Progenitor cell of endocrine pancreas (in vitro differentiated cells): ENCODE measurements at places on chromosomes 5 and 9.

DNA sequence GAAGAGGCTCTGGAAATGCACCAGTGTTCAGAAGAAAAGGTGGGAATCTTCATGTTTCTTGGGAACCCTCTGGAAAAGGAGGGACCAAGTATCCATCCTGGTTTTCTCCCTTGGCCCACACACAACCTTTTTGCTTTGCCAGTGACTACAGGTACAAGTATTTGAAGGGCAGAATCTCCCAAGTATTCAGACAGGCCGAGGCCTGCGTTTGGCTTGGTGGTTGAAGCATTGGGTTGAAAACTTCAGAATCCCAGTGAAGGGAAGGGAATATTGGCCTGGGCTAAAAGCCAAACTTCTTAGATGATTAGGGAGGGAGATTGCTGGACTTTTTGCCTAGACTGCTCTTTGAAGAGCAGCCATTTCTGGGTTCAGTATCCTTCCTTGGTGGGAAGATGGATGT lies 71.9 kb downstream of the UBAP1 start:
- no peaks in the 10 kb centered on the region for H3K27me3 ChIP-seq
- no peak for DNase-seq
- H3K4me1 ChIP-seq = no peaks in the 10 kb centered on the region
- no peak overlapping the region for H3K4me3 ChIP-seq
- H3K36me3 ChIP-seq = peaks cover 6% of the 10 kb centered on the region

GRCh38 chr9:93546356-93546755 lies 30.0 kb upstream of the PHF2 start:
- DNase-seq = no peak
- H3K27ac ChIP-seq = peak overlapping the region; percentile 41
- H3K27me3 ChIP-seq = no peaks in the 10 kb centered on the region
- H3K4me1 ChIP-seq = peaks cover 7% of the 10 kb centered on the region
- H3K36me3 ChIP-seq = peaks cover 14% of the 10 kb centered on the region

DNA sequence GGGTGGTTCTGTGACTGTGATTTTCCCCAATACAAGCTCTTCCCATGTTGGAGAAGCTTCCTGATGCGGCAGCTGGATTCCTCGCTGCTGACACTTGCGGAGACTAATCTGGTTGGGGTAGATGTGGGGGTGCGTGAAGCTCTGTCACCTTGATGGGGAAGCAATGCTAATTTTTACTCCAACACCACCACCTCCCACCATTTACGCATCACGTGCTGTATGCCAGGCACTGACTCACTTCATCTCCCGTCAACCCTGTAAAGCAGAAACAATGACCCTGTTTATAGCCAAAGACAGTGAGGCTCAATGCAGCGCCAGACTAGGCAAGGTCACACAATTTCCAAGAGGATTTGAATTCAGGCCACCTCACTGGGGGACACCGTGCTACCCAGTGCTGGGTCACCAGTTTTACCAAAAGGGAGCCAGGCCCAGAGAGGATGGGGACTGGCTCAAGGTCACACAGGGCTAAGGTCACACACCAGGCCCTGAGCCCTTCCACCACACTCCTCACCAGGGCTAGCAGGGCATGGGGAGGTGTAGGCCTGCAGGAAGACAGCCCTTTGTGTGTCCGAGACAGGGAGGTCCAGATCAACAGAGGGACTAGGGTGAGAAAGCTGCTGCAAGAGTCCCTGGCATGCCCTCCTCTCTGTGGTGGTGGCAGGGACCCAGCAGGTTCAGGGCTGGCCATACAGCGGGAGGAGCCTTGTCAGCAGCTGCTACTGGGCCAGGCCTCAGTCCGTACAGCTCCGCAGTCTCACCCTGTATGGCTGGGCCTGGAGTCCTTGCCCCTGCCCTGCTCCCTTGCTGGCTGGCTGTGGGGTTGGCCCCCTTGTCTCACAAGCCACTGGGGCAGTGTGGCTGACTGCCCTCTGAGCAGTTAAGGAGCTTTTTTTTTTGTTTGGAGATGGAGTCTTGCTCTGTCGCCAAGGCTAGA lies 3.3 kb downstream of the STKLD1 start:
- peaks cover 6% of the 10 kb centered on the region for H3K4me1 ChIP-seq
- no peaks in the 10 kb centered on the region for H3K27me3 ChIP-seq
- H3K4me3 ChIP-seq = no peak overlapping the region
- H3K36me3 ChIP-seq = no peaks in the 10 kb centered on the region

DNA sequence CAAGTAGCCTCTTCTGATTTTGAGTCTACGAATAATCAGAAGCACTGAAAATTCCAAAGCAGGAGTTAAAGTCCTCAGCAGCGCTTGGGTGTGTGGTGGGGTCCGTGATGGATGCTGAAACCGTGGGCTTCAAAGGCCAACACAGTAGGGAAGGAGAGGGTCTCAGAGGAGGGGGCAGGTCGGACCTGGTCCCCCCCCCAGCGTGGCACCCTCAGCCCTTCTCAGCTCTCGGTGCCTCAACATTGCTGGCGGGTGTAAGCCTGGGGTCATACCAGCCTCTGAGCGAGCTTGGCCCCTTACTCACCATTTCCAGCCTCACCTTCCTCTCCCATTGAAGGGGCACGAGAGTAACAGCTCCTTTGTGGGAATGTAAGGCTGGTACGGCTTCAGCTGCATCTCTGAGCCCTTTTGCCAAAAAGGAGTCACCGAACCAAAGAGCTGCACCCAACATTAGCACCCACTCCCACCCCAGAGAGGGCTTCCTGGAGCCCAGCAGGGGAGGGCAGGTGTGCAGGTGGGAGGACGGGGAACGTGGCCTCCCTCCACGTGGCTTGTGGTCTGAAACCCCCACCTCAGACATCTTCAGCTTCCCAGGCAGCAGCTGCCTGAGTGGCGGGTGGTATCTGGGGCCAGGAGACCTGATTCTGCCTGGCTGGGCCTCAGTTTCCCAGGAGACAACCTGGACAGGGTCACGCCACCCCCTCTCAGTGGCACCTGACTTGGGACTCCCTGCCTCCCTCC lies 6.7 kb upstream of the LCN1 start:
- no peaks in the 10 kb centered on the region for H3K36me3 ChIP-seq
- DNase-seq = no peak
- H3K27ac ChIP-seq = no peak overlapping the region
- H3K4me3 ChIP-seq = no peak overlapping the region

GRCh38 chr5:154756868-154757813 lies 2.0 kb downstream of the LARP1 start:
- H3K27ac ChIP-seq = peak overlapping the region; percentile 98
- peak overlapping the region; percentile 98 for H3K4me3 ChIP-seq
- no peaks in the 10 kb centered on the region for H3K36me3 ChIP-seq
- DNase-seq = no peak

DNA sequence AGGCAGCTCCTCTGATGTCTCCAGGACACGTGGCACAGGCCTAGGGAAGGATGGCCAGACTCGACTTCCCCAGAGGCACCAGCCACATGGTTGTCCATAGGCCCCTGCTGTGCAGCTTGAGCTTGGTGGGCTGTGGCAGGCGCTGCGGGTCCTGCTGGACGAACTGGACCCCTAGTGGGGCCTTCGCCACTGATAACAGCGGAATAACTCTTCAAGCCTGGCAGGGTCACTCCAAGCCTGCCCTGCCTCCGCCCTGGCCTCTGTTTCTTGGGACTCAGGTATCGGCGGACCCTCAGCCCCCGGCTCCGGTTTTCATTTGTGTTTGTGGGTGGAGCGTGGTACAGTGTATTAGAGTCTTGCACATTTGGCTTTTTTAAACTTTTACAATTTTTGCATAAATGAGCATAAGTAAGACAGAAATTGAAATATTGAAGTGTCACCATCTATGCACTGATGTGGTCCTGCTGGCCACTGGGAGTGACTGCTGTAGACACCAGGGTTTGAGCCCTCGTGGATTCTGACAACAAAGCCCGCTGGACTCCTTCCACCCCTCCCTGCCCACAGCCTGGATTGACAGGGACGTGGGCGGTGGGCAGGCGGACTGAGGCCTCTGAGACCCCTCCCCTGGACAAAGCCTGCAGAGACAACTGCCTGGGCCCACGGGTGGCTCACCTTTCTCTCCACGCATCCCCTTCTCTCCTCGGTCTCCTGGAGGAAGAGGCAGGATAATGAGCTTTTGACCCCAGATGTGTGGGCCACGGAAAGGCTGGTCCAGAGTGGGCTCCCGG lies 3.8 kb downstream of the FCN1 start:
- no peak overlapping the region for H3K27ac ChIP-seq
- DNase-seq = no peak
- H3K4me1 ChIP-seq = no peaks in the 10 kb centered on the region
- H3K36me3 ChIP-seq = no peaks in the 10 kb centered on the region

GRCh38 chr5:109922381-109922995 lies 232.8 kb downstream of the MAN2A1 start:
- DNase-seq = no peak
- no peaks in the 10 kb centered on the region for H3K27me3 ChIP-seq
- no peaks in the 10 kb centered on the region for H3K36me3 ChIP-seq
- no peaks in the 10 kb centered on the region for H3K4me1 ChIP-seq
- H3K4me3 ChIP-seq = no peak overlapping the region
- H3K27ac ChIP-seq = no peak overlapping the region

GRCh38 chr9:108865037-108865436 lies 3.0 kb downstream of the ACTL7A start:
- H3K4me3 ChIP-seq = no peak overlapping the region
- no peak for DNase-seq
- no peak overlapping the region for H3K27ac ChIP-seq

GRCh38 chr5:125461641-125462072 lies 715.2 kb upstream of the ZNF608 start:
- H3K27ac ChIP-seq = no peak overlapping the region
- peaks cover 4% of the 10 kb centered on the region for H3K36me3 ChIP-seq

DNA sequence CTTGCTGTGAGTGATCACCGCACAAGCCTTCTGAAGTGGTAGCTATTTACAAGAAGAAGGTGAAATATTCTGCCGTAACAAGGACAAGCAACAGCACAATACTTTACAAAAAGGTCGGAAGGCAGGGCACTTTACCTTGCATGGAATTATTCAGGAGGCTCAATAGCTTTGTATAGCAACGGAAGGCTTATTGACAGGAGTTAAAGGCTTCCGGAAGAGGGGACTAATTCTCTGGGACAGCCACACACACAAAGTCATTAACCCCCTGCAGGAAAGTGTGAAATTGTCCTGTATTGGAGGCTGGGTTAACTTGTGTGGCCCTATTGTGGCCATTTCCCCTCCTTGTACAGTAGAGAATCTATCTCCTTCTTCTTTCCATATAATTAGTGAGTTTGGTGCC lies 199.3 kb upstream of the SEMA6A start:
- H3K4me1 ChIP-seq = peaks cover 26% of the 10 kb centered on the region
- no peak for DNase-seq
- no peaks in the 10 kb centered on the region for H3K36me3 ChIP-seq
- H3K27me3 ChIP-seq = peaks cover 32% of the 10 kb centered on the region
- H3K4me3 ChIP-seq = no peak overlapping the region
- no peak overlapping the region for H3K27ac ChIP-seq

- H3K4me1 ChIP-seq = peaks cover 14% of the 10 kb centered on the region
- peaks cover 82% of the 10 kb centered on the region for H3K27me3 ChIP-seq
- peak overlapping the region; percentile 10 for H3K27ac ChIP-seq
- H3K36me3 ChIP-seq = no peaks in the 10 kb centered on the region
- no peak overlapping the region for H3K4me3 ChIP-seq
These were observed 5.3 kb downstream of the PRDM6 start for GRCh38 chr5:123094237-123094918.

DNA sequence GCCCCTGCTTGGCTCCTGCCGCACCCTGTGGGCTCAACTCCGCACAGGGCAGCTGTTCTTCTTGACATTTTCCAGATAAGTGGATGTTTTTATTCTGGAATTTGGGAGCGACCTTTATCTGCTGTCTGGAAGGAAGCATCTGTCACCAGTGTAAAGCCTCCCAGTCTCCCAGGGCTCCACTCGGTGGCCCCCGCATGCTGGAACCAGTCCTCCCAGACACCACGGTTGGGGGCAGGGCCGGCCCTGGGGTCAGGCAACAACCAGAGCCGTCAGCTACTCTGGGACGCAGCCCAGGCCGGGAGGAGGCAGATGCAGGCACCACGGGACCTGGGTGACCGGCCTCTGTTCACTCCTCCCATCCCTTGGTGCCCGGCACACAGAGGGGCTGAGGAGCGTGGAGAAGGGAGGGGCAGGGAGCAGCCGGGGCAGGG lies 92.8 kb upstream of the ADAMTS2 start:
- H3K27ac ChIP-seq = no peak overlapping the region
- no peaks in the 10 kb centered on the region for H3K27me3 ChIP-seq
- no peaks in the 10 kb centered on the region for H3K36me3 ChIP-seq
- no peak overlapping the region for H3K4me3 ChIP-seq
- DNase-seq = no peak
- no peaks in the 10 kb centered on the region for H3K4me1 ChIP-seq

- no peak for DNase-seq
- peaks cover 7% of the 10 kb centered on the region for H3K27me3 ChIP-seq
- H3K36me3 ChIP-seq = no peaks in the 10 kb centered on the region
- no peak overlapping the region for H3K27ac ChIP-seq
- no peak overlapping the region for H3K4me3 ChIP-seq
These were observed 182.3 kb upstream of the MAP1B start for GRCh38 chr5:71924980-71925379.

DNA sequence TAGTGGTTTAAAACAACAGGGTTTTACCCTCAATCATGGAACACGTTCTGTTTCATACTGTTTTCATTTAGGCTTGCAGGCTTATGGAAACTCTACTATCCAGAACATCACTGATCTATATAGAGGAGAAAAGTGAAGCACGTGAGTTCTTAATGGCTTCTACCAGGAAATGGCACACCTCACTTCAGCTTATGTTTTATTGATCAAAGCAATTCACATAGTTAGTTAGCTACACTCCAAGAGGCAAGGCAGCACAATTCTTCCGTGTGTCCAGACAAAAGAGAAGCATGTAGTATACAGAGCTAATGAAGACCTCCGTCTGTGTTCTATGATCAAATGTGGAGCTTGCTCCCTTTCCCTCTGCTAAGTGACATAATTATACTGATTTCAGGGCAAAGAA lies 353.3 kb upstream of the CD180 start:
- H3K27ac ChIP-seq = no peak overlapping the region
- H3K4me3 ChIP-seq = no peak overlapping the region
- peaks cover 7% of the 10 kb centered on the region for H3K4me1 ChIP-seq
- no peaks in the 10 kb centered on the region for H3K36me3 ChIP-seq
- H3K27me3 ChIP-seq = no peaks in the 10 kb centered on the region

GRCh38 chr5:42840269-42840668 lies 28.6 kb upstream of the SELENOP start:
- no peak overlapping the region for H3K4me3 ChIP-seq
- H3K4me1 ChIP-seq = no peaks in the 10 kb centered on the region
- H3K27me3 ChIP-seq = no peaks in the 10 kb centered on the region
- H3K27ac ChIP-seq = no peak overlapping the region

- no peak overlapping the region for H3K27ac ChIP-seq
- H3K27me3 ChIP-seq = no peaks in the 10 kb centered on the region
- H3K36me3 ChIP-seq = peaks cover 37% of the 10 kb centered on the region
- no peak overlapping the region for H3K4me3 ChIP-seq
- no peak for DNase-seq
These were observed 33.7 kb downstream of the ZNF462 start for GRCh38 chr9:106896695-106897094.

DNA sequence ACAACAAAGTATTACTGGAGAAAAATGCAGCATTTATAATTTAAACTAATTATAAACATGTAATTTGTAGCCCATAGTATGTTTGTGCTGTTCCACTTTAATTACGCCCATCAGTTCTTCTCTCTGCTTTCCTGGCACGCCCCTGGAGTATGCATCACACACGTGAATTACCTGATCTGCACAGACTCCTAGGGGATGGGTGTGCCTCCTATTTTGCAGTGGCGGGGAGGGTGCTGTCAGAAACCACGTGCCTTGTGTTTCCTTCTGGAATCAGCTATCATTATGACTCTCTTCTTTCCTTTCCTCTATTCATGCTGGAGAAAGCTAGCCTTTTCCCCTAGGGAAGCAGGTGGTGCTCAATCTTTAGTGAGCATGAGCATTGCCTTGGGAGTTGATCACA lies 43.3 kb downstream of the RPS23 start:
- no peaks in the 10 kb centered on the region for H3K4me1 ChIP-seq
- no peaks in the 10 kb centered on the region for H3K36me3 ChIP-seq
- no peak overlapping the region for H3K27ac ChIP-seq
- DNase-seq = no peak
